ENCODE measurements at places on chromosomes 2 and 18. TPM values are rescaled to one million over a fixed set of nuclear protein-coding genes. Genes with fewer than 3 reads are reported as not detected.

GRCh38 chr2:99776906-99777646, 287.3 kb upstream of the REV1 start:
- no peaks in the 10 kb centered on the region for H3K4me1 ChIP-seq
- DNase-seq = no peak
- H3K36me3 ChIP-seq = no peaks in the 10 kb centered on the region
- no peak overlapping the region for H3K4me3 ChIP-seq

SCYGR4 gene
- not detected for total RNA-seq

- no peaks in the 10 kb centered on the region for H3K36me3 ChIP-seq
- no peak overlapping the region for H3K27ac ChIP-seq
- DNase-seq = no peak
Measured at GRCh38 chr2:129888461-129888860, 91.0 kb upstream of the RAB6C start.

SH3BP4 gene
- total RNA-seq = 19.2 TPM

HRH4 gene
- not detected for total RNA-seq

DNA sequence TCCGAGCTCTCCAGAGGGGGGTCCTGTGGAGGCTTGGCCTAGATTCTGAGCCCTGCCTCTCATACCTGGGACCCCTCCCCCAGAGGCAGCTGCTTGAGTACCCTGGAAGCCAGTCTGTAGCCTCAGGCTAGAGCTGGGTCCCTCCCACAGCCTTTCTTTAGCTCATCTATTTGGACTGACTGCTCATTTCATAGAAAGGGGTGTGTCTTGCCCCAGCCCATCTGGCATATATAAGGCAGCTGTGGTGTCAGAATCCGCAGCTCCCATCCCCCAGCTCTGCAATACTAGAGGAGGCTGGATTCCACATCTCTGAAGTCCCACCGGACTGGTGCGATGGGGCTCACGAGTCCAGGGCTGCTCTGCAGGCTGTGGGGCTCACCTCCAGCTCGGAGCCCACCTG, 26.1 kb downstream of the MPHOSPH10 start:
- H3K27ac ChIP-seq = peak overlapping the region; percentile 12
- peak; percentile 65 for DNase-seq
- no peak overlapping the region for H3K4me3 ChIP-seq
- no peaks in the 10 kb centered on the region for H3K36me3 ChIP-seq
- peaks cover 10% of the 10 kb centered on the region for H3K4me1 ChIP-seq

- H3K27ac ChIP-seq = no peak overlapping the region
- H3K36me3 ChIP-seq = no peaks in the 10 kb centered on the region
- no peak overlapping the region for H3K4me3 ChIP-seq
- H3K4me1 ChIP-seq = no peaks in the 10 kb centered on the region
Measured at GRCh38 chr2:39546937-39547336, 109.9 kb upstream of the MAP4K3 start.

DNA sequence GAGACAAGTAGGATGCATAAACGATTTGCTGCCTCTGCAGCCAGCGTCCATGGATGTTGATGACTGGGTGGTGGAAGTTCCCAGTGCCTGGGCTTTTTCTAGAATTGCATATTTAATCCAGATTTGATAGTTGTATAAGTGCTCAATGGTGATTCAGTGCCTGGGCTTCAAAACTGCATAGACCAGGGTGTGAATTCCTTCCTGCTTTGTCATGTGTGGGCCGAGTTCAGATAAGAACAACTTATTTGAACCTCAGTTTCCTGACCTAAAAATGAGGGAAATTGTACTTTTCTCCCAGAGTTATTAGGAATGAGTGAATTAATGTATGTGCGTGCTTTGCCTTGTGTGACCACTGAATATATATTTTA, 154.6 kb downstream of the WDSUB1 start:
- H3K36me3 ChIP-seq = no peaks in the 10 kb centered on the region
- no peak overlapping the region for H3K4me3 ChIP-seq

SESTD1 gene
- 23.3 TPM for total RNA-seq

IKZF2 gene
- 29.2 TPM for total RNA-seq

FNDC4 gene
- 18.2 TPM for total RNA-seq

GRCh38 chr2:12295856-12296519, 420.7 kb upstream of the TRIB2 start:
- no peak for DNase-seq
- H3K36me3 ChIP-seq = no peaks in the 10 kb centered on the region
- no peaks in the 10 kb centered on the region for H3K27me3 ChIP-seq
- no peak overlapping the region for H3K27ac ChIP-seq
- H3K4me3 ChIP-seq = no peak overlapping the region

DNA sequence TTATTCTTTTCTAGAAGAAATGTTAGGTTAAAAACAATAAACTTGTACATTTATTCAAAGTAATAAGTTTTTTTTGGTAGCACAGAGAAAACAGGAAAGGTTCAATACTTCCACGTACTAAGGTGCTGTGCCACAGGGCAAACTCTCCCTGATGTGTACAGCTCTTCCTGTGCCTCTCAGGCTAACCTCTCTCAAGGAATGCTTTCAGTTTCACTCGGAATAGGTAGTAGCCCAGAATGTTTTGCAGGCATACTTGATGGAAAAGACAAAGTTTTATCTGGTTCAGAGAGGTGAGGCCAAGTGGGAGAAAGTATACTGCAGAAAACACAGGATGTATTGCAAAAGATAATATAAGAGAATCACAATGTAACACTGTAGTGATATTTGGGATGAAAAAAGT, 171.0 kb upstream of the ZFP36L2 start:
- no peaks in the 10 kb centered on the region for H3K27me3 ChIP-seq
- no peak overlapping the region for H3K4me3 ChIP-seq
- DNase-seq = no peak
- no peaks in the 10 kb centered on the region for H3K36me3 ChIP-seq
- H3K27ac ChIP-seq = peak overlapping the region; percentile 63
- peaks cover 38% of the 10 kb centered on the region for H3K4me1 ChIP-seq

REEP1 gene
- 13.5 TPM for total RNA-seq

DNA sequence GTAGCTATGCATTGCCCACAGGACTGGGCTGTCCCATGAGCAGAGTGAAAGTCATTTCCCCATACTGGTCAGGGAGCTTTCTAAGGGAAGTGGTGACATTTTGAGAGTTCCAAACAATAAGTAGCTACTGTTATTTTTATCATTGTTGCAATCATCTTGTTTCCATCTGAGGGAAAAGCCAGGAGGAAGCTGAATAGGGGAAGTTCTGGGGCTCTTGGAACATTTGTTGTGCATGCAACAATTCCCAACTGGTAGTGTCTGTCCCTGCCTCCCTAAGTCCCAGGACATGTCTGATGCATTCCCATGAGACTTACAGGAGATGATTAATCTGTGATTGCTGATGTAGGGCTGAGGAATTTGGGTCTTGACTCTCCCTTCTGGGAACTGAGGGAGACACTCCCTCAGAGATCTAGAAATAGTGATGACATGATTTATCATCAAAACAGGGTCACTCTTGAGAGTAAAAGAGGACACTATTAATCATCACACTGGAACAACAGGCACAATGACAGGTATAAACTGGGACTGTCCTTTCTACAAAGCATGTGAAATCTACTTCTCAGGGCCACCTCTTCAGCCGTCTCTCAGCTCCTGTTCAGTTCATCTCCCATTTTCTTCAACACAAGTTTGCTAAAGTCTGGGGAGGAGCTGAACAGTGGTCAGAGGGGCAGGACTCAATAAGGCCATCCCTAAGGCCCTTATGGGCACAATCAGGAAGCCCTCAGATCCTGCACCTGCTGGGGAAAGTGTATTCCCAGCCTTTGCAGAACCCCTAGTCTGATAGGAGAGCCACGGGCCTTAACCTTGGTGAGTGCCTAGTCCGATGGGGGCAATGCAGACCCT, 28.0 kb upstream of the MARCO start:
- H3K36me3 ChIP-seq = no peaks in the 10 kb centered on the region
- H3K27me3 ChIP-seq = no peaks in the 10 kb centered on the region
- H3K4me3 ChIP-seq = no peak overlapping the region
- H3K4me1 ChIP-seq = no peaks in the 10 kb centered on the region

GRCh38 chr2:25339211-25339674, 2.5 kb downstream of the DNMT3A start:
- no peak for DNase-seq
- no peak overlapping the region for H3K4me3 ChIP-seq
- peaks cover 54% of the 10 kb centered on the region for H3K4me1 ChIP-seq
- peak overlapping the region; percentile 89 for H3K27ac ChIP-seq
- H3K36me3 ChIP-seq = no peaks in the 10 kb centered on the region

GRCh38 chr2:47201224-47201623, 46.1 kb upstream of the STPG4 start:
- H3K27ac ChIP-seq = no peak overlapping the region
- no peaks in the 10 kb centered on the region for H3K36me3 ChIP-seq
- DNase-seq = no peak
- no peaks in the 10 kb centered on the region for H3K27me3 ChIP-seq
- H3K4me3 ChIP-seq = no peak overlapping the region

DNA sequence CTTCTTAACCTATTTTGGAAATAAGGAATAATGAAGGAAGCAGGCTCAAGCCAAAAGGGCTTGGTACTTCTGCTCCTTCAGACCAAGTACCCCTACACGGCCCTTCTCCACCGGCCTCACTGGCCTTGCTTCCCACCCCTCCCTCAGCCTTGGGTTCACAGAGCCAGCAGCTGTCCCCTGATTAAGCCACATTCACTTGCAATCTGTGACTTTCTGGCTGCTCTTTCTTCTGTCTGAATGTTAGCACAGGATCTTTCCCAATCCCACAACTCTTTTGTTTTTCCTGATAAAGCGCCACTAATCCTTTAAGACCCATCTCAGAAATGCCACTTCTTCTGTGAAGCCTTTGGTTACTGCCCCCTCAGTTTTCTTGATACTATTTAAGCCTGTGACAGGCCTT, 52.4 kb downstream of the REEP1 start:
- no peak overlapping the region for H3K4me3 ChIP-seq
- H3K4me1 ChIP-seq = no peaks in the 10 kb centered on the region
- no peak overlapping the region for H3K27ac ChIP-seq
- no peak for DNase-seq
- H3K27me3 ChIP-seq = no peaks in the 10 kb centered on the region

DNA sequence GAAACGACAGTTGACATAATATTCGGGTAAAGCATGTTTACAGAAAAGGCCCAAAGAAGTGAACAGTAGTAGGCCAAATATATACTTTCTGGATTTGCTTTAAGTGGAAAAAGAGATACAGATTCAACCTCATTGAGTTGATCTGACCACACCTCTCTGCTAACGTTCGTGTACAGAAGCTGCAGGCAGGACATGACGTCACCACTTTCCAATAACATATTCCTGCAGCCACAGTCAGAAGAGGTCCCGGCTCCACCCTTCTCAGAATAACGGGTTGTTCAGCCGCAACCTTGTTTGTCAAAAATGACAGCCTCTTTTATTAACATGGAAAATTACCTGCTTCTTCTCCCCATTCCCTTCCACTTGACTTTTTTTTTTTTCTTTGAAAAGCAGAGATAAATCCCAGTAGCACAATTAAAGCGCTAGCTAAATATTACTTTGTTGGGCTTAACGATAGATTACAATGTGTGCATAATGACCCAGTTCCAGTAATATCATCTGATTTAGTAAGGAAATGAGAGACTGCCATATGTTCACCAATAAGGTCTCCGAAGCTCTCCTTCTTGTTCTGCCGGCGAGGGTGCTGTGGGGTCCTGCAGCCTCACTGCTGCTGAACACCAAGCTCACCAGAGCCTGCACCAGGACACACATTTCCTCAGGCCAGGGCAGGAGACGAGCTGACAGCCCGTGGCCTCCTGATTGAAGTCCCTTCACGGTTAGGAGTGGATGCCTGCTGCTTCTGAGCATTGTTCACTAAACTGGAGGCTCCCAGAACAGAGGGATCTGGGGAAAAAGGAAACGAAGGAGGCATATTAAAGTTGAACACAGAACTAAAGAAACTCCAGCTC, 451.0 kb upstream of the SALL3 start:
- DNase-seq = peak; percentile 43
- H3K4me1 ChIP-seq = no peaks in the 10 kb centered on the region
- no peaks in the 10 kb centered on the region for H3K27me3 ChIP-seq

GRCh38 chr18:77164763-77165485, 32.3 kb upstream of the MBP start:
- peaks cover 6% of the 10 kb centered on the region for H3K4me1 ChIP-seq
- H3K27me3 ChIP-seq = no peaks in the 10 kb centered on the region
- H3K27ac ChIP-seq = no peak overlapping the region
- no peaks in the 10 kb centered on the region for H3K36me3 ChIP-seq
- DNase-seq = no peak

FZD7 gene
- total RNA-seq = 37.1 TPM

- H3K27me3 ChIP-seq = no peaks in the 10 kb centered on the region
- H3K36me3 ChIP-seq = no peaks in the 10 kb centered on the region
- no peak overlapping the region for H3K4me3 ChIP-seq
- H3K27ac ChIP-seq = no peak overlapping the region
- peaks cover 20% of the 10 kb centered on the region for H3K4me1 ChIP-seq
Measured at GRCh38 chr2:20524412-20525040, 77.7 kb downstream of the RHOB start.

GRCh38 chr2:36705326-36706020, 9.0 kb downstream of the VIT start:
- DNase-seq = no peak
- peak overlapping the region; percentile 10 for H3K27ac ChIP-seq
- no peaks in the 10 kb centered on the region for H3K36me3 ChIP-seq
- no peak overlapping the region for H3K4me3 ChIP-seq
- H3K4me1 ChIP-seq = peaks cover 30% of the 10 kb centered on the region
- no peaks in the 10 kb centered on the region for H3K27me3 ChIP-seq

- H3K27me3 ChIP-seq = no peaks in the 10 kb centered on the region
- no peak overlapping the region for H3K4me3 ChIP-seq
- H3K27ac ChIP-seq = no peak overlapping the region
- no peaks in the 10 kb centered on the region for H3K36me3 ChIP-seq
Measured at GRCh38 chr2:218713922-218714321, 3.3 kb downstream of the TTLL4 start.

- H3K36me3 ChIP-seq = no peaks in the 10 kb centered on the region
- H3K4me1 ChIP-seq = no peaks in the 10 kb centered on the region
- no peaks in the 10 kb centered on the region for H3K27me3 ChIP-seq
- no peak overlapping the region for H3K4me3 ChIP-seq
Measured at GRCh38 chr18:63022429-63023022, 297.0 kb downstream of the BCL2 start.

RIT2 gene
- not detected for total RNA-seq

- no peak overlapping the region for H3K4me3 ChIP-seq
- H3K27me3 ChIP-seq = no peaks in the 10 kb centered on the region
- DNase-seq = no peak
- no peaks in the 10 kb centered on the region for H3K36me3 ChIP-seq
- no peak overlapping the region for H3K27ac ChIP-seq
Measured at GRCh38 chr2:30375915-30376314, 71.1 kb upstream of the LCLAT1 start.

FRZB gene
- 3.9 TPM for total RNA-seq

DNA sequence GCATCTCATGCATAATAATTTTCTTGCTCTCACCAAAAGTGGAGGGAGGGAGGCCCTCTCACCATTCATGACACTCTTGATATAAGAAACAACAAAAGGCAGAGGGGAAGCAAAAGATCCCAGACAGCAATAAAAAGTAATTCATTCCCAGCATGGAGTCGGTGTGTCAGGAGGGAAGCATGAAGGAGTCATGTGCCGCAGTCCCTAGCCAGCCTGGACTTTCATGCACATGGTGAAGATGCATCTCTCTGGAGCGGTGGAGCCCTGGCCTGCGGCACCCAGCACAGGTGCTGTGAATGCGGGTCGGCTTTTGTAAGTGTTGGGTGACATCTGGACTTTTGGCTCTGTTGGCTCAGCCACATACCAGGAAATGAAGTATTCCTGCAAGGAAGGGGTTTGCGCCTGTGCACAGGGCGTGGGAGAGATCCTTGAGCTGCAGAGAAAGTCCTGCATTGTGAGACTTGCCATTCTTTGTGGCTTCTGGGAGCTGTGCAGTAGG, 119.4 kb downstream of the COPS8 start:
- peak overlapping the region; percentile 62 for H3K27ac ChIP-seq
- no peaks in the 10 kb centered on the region for H3K36me3 ChIP-seq
- H3K27me3 ChIP-seq = no peaks in the 10 kb centered on the region
- H3K4me1 ChIP-seq = peaks cover 38% of the 10 kb centered on the region
- DNase-seq = peak; percentile 77
- H3K4me3 ChIP-seq = no peak overlapping the region

Measured in vagina (tissue), 2 donors.